Stimulated activated CD8-positive, alpha-beta memory T cell treated with anti-CD3 and anti-CD28 coated beads, Interleukin-15, amount 100 ng/mL, for 24 hours (primary cell): ENCODE measurements at places on chromosomes 1 and 21.

- DNase-seq, result no peak
Measured at GRCh38 chr1:43293896-43294760, 6.7 kb upstream of the TIE1 start.

DNA sequence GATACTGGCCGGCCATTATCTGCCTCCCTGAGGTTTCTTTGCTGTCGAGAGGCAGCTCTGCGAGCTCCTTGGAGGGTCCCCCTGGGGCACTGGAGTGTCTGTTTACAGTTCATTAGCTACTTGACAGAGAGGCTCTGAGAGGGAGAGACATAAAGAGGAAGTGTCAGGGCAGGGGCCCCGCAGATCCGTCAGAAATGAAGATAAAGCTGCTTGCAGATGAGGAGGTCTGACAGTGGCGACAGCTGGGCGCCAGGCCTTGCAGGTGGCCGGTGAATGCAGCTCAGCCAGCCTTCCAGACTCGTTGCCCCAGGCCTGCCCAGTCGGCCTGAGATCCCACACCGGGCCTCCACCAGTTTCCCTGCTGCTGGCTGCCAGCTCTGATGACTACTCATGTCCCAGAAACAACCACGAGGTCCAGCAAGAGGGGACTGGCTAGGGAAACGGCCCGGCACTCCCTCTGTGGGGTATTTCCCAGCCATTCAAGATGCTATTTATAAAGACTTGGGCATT is 84.7 kb downstream of the DISP3 start:
- DNase-seq, result no peak

GRCh38 chr21:44420416-44421205 is 34.7 kb upstream of the LRRC3 start:
- DNase-seq, result no peak

DNA sequence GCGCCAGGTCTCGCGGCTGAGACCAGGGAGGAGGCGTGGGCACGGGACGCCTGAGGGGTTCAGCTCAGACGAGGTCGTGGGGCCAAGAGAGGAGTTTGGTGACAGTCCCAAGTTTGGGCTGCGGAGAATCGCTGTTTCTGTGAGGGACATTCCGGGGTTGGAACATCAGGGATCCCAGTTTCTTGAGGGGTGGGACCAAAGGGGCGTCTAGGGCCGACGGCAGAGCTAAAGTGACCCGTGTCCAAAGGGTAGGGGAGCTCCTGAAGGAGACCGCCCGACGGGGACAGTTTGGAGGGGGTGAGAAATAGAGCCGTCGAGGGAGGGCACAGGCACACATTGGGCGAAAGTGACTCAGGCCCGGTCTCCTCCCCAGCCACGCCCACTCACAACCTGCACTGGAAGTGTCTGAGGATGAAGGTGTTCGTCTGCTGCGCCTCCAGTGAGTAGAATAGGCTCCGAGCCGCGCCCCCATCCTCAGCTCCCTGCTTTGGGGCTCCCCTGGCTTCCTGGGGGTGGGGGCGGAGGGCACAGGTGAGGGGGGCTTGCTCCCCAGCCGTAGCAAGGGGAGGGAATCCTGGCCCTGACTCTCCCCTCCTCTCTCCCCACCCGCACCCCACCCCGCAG is 7.0 kb downstream of the EFNA3 start:
- no peak for DNase-seq

GRCh38 chr1:16717336-16718098 is 22.8 kb upstream of the RNU1-4 start:
- DNase-seq, result no peak

- no peak for DNase-seq
Measured at GRCh38 chr1:6960860-6961259, 175.6 kb downstream of the CAMTA1 start.

- DNase-seq, result no peak
Measured at GRCh38 chr21:30598802-30599201, at the start of gene KRTAP6-2. Gene KRTAP6-2 (minus strand): TSS chr21:30598902. CDS start chr21:30598874, 28 bp downstream.

- DNase-seq, result no peak
Measured at GRCh38 chr1:165925498-165926079, 98.2 kb downstream of the UCK2 start.

GRCh38 chr1:65045022-65045817 is 78.9 kb upstream of the JAK1 start:
- DNase-seq, result no peak

DNA sequence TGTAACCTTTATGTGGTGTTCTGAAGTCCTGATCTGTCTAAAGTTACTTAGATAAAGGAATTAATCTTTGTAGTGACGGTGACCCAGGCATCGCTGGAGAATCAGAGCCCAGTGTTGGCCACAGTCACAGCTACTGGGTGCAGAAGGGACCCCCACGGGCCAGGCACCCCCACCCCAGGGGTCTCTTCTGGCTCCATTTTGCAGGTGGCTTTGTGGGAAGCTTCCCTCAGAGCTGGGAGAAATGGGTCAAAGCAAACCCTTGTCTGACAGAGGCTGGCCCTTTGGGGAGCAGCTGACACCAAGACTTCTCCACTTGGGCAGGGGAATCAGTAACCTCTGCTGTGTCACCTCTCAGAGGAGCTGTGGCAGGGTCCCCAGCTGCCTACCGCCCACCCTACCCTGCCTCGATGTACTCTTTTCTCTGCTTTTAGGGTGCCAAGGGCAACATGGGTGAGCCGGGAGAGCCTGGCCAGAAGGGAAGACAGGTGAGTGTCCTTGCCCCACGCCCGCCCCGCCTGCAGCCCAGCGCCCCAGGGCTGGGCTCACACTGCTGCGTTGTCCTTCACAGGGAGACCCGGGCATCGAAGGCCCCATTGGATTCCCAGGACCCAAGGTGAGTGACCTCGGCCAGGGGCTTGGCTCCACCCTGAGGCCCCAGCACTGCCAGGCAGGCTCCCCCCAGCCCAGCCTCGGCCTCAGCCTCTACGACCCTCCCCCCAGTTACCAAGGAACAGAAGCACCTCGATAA is 17.7 kb downstream of the COL6A2 start:
- no peak for DNase-seq

DNA sequence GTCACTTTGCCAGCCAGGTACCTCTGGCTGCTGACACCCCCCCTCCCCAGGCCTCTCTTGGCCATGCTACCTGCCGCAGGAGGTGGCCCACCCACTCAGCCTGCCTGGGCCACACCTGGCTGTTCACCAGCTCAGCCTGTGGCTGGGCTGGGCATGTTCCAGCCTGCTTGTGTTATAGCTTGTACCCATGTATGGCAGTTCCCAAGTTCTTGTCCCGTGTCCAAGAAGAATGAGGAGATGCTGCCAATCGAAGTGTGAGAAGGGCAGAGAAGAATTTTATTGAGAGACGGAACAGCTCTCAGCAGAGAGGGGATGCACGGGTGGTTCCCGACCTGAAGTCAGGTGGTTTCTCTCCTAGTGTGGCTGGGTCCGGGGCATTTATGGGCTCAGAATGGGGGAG is 3.9 kb upstream of the MMEL1 start:
- no peak for DNase-seq

GRCh38 chr1:38784452-38785284 is 74.9 kb downstream of the RRAGC start:
- no peak for DNase-seq

DNA sequence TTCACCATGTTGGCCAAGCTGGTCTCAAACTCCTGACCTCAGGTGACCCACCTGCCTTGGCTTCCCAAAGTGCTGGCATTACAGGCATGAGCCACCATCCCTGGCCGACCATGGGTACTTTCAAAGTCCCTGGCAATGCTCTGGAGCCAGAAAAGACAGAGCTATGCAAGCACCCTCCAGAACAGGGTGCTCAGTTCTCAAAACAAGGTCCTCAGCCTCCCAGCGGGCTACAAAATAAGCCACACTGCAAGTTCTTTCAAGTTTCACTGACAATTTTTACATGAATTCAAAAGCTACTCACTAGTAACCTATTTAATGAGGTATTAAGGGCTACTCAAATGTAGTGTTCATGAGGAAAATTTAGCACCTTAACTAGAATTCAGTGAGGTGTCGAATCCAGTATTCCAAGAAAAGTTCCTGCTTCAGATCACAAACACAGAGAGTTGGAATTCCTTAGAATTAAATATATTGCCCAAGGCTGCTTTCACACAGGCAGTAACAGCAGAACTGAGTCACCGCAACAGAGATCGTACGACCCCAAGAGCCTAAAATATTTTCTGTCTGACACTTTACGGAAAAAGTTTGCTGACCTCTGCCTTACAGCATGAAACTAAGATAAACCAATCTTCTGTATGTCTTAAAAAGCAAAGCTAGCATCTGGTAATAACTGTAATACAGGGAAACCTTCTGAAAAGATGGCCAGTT is 60.7 kb downstream of the HSF2BP start:
- no peak for DNase-seq

DNA sequence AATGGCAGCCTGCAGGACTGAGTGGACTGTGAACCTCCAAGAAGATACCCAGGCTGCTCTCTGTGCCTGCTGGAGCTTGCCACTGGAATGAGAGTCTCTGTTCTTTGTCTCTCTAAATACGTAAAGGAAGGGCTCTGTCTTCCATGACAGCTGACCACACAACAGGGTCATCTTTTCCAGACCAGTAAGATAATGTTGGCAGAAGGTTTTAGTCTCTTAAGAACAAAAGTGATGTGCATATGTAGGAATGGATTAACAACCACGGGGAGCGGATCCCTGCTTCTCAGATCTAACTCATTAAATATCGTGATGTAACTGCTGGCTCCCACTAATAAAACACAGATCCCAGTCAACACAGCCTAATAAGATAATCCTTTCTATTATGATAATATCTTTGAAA is 67.5 kb downstream of the MAP10 start:
- DNase-seq, result no peak

DNA sequence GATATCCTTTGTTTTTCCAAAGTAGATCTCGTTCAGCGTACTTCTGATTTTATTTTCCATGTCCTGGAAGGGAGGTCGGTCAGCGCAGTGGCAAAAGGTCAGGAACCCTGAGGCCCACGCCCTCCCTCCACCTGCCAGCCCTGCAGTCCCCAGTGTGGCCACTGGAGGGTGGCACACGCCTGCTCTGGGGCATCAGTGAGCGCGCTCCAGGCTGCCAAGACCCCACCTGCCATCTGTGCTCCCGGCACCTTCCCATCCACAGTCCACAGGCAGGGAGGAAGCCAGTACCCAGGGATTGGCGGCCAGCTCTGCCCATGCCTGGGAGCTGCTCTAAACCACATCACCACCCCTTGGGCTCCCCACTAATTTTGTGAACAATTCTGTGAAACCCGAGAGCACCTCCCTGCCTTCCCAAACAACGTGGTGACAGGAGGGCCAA is 32.3 kb downstream of the SLC66A1 start:
- DNase-seq, result no peak
